ENCODE measurements at places on chromosomes 4 and X.

DNA sequence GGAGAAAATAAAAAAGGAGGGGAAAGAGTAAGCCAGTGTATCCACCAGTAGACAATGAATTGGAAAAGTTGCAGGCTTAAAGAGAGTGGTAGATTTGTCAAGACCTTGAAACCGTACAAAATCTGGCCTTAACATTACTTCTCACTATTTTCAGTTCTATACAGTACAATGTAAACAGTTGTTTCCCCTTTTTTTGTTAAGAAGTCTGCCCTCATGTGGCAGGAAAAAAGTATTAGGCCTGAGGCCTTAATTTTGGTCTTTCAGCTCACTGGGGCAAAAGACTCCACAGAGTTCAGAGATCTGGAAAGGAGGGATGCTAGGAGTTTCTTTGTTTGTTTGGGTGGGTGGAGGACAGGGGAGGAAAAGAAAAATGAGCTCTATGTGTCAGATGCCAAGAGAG is 92.8 kb upstream of the CCDC160 start:
- peak; percentile 0 for DNase-seq

GRCh38 chrX:153501530-153501929 is 6.8 kb downstream of the BGN start:
- DNase-seq, result no peak

DNA sequence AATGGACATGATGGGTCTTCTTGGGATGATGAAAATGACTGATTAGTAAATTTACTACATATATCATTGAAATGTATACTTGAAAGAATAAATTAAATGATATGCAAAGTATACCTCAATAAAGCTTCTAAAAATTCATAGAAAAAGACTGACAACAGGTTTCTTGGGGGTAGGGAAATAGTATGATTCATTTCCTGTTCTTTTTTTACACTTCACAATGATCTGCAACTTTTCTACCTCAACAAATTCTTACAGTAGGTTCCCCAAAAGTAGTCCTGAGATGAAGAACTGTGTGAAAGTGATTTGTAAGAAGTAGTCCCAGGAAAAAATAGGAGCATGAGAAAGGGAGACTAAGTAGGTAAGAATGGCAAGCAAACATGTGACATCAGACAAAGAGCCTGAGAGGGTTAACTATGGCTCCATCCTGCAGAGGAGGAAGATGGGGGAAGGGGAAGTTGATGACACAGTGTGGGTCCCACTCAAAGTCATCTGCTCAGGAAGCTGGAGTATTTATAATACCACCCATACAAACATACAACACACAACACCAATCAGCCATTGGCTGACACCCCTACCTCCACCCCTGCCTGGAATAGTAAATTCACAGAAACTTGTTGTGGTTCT is 73.9 kb downstream of the ARHGAP6 start:
- DNase-seq, result no peak

- no peak for DNase-seq
Measured at GRCh38 chrX:848386-848785, 217.8 kb downstream of the SHOX start.

GRCh38 chr4:81919223-81919622 is 447.5 kb upstream of the RASGEF1B start:
- DNase-seq, result peak; percentile 61

DNA sequence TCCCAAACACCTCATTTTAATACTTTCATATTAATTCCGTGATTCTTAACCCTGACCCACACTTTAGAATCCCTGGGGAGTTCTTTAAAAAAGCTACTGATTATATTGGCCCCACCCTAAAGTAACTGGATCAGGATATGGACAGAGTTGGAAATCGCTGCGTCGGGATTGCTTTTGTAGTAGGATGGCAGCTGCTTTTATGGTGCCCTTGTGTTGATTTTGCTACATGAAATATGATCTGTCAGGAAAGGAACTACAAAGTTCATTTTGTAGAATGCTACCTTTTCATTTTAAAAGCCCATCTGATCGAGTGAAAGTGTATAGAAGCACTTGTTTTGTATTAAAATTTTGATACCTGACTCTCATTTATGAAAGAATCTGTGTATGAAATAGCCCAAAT is 43.6 kb downstream of the TMEM131L start:
- no peak for DNase-seq

DNA sequence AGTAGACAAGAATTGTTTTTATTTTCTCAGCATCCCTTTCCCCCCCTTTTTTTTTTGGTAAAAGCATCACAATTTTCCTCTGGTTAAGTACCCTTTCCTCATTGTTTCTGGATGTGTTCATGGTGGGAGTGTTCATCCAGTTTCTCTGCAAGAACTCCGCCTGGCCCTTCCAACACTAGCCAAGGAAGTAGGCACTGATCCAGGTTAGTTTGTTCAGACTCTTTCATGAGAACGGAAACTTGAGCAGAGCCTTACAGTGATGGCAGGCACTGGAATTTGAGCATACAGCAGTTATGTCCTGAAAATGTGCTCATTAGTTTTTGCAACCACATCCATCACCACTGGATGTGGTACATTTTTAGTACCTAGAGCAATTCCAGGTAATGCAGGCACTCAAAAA is 336.1 kb upstream of the BOD1L1 start:
- DNase-seq, result no peak

DNA sequence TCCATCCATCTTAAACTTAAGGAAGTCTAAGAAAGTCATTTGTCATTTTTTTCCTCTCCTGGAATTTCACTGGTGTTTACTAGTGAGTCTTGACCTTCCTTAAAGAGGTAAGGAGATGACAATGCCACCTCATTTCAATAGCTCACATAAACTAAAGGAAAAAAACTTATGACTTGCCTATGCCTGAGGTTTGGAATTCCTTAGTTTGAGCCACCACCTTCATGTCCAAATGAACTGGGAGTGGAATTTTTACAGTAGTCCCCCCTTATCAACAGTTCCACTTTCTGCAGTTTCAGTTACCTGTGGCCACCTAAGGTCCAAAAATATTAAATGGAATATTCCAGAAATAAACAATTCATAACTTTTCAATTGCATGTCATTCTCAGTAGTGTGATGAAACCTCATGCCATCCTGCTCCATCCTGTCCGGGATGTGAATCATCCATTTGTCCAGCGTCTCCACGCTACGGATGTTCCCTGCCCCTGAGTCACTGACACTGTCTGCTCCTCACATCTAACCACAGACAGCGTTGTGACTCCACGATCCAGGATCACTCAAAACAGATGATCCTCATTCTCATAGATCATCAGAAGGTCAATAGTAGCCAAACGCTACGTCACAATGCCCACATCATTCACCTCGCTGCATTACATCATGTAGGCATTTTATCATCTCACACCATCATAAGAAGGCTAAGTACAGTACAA is 177.4 kb downstream of the SH3KBP1 start:
- DNase-seq, result peak; percentile 72

DNA sequence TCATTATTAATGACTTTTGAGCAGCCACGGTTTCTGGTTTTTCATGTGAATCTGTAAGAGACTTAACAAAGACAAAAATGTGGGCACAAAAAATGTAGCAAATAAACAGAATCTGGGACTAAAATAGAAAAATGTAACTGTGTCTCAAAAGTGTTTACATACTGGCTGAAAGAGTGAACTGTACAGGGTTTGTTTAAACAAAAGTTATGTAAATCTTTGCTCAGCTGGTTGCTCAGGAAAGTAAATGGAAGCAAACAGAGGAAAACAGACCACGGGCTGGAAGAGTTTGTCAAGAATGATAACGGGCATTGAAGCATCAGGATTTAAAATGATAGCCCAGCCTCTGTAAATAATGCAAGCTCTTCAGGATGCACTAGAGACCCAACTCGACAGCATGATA is 921.8 kb upstream of the FTHL17 start:
- DNase-seq, result no peak

- DNase-seq, result no peak
Measured at GRCh38 chr4:2965262-2965661, 1.9 kb downstream of the GRK4 start.

- DNase-seq, result peak; percentile 64
Measured at GRCh38 chrX:107935664-107936433, 46.3 kb downstream of the TEX13B start.

DNA sequence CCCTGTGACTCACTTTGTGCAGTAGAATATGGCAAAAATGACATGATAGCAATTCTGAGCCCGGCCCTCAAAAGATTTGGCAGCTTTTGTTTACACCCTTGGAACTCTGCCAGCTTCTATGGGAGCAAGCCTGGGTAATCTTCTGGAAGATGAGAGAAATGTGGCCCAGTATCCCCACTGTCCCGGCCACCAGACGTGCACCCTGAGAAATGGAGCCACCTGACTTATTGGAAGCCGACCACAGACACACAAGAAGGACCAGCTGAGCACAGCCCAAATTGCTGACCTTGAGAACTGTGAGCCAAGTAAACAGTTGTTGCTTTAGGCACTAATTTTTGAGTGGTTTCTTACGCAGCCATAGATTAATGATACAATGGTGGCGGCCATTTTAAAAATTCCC is 197.0 kb downstream of the STIM2 start:
- no peak for DNase-seq

GRCh38 chrX:39808471-39808917 is 289.3 kb downstream of the BCOR start:
- DNase-seq, result no peak

GRCh38 chr4:76854858-76855257 is 43.1 kb downstream of the SOWAHB start:
- DNase-seq, result no peak

DNA sequence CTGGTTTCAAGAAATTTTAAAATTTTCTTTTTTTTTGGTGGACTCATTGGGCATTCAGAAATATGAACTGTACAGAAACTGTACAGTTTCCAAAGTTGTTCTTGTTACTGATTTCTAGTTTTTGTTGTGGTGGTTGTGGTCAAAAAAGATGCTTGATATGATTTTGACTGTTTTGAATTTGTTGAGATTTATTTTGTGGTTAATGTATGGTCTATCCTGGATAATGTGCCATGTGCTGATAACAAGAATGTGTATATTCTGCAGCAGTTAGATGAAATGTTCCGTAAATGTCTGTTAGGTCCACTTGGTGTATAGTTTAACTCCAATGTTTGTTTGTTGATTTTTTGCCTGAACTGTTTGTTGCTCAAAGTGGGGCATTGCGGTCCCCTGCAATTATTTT is 127.6 kb upstream of the NUDT6 start:
- DNase-seq, result no peak

DNA sequence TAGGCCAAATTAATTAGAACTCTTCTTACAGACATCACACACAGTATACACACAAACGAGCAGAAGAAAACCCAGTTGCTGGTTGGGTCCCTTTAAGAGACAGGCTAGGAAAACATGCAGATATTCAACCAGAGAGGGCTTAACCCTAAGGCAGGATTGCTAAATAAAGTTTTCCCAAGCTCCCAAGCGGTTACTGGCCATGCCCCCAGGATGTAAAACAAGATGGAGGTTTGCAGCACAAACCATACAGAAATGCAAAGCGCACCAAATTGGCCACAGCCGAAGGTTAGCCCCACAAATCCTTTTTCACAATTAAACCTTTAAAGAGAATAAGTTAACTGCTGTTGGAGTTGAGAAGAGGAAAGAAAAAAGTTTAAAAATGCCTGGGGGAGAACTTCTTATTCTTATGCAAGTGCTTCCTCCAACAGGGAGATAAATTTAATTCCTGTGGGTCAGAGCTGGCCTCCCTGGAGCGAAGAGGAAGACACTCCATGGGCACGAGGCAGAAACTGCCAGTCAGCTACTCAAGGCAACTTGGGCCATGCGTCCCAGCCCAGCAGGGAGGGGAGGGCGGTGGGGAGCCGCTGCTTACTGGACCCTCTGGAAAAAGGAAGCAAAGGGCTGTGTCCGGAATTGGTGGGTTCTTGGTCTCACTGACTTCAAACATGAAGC is 167.6 kb upstream of the ARSJ start:
- DNase-seq, result no peak

- no peak for DNase-seq
Measured at GRCh38 chrX:71236836-71237235, 13.8 kb downstream of the GJB1 start.

DNA sequence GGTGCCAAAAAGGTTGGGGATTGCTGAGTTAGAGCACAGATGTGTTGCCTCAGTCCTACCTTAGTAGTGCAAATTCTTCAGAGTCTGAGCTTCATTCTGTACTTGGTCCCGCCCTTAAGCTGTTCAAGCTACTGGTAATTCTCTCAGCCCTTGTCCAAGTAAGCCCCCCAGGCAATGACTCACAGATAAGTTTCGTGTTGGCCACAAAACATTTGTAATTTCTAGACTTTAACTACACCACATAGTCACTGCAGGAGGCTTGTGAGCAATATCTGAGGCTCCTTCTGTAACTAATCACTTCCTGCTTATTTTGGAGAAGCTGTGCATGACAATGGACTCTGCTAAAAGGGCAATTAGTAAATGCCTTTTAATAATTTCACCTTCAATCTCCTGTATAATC is 1420.5 kb downstream of the PCDH7 start:
- peak; percentile 9 for DNase-seq

- DNase-seq, result no peak
Measured at GRCh38 chrX:45885931-45886330, 659.3 kb downstream of the ZNF674 start.

DNA sequence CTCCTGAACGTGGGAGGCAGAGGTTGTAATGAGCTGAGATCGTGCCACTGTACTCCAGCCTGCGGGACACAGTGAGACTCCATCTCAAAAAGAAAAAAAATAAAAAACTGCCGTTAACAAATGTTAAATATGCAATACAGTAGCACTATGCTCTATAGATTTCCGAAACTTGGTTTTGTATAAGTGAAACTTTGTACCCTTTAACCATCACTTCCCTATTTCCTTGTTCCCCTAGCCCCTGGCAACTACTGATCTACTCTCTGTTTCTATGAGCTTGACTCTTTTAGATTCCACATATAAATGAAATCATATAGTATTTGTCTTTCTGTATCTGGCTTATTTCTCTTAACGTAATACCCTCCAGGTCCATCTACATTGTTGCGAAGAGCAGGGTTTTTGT is 74.1 kb downstream of the TAB3 start:
- DNase-seq, result no peak

- DNase-seq, result peak; percentile 56
Measured at GRCh38 chr4:14916554-14917297, 85.6 kb upstream of the CPEB2 start.

GRCh38 chrX:121310820-121311219 is 263.4 kb downstream of the GLUD2 start:
- DNase-seq, result no peak

GRCh38 chrX:121032531-121032930 is 14.9 kb upstream of the GLUD2 start:
- no peak for DNase-seq

DNA sequence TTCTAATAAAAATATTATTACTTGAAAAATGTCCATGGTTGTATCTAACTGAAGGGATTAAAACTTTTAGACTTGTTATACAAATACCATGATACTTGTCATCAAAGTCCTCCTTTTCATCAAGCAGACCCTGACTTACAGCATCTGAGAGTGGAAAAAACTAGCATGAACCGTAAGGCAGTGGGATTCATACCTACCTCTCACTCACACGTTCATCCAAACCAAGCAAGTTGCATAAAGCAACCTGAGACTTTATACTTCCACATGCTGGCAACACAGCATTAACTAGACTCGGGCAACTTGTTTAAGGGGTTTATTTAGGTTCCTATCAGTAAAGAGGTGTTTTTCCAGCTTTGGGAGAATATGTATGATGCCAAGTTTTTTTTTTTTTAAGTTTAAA is 22.6 kb upstream of the TLR7 start:
- DNase-seq, result no peak
